ENCODE measurements at places on chromosomes 16 and 17.

DNA sequence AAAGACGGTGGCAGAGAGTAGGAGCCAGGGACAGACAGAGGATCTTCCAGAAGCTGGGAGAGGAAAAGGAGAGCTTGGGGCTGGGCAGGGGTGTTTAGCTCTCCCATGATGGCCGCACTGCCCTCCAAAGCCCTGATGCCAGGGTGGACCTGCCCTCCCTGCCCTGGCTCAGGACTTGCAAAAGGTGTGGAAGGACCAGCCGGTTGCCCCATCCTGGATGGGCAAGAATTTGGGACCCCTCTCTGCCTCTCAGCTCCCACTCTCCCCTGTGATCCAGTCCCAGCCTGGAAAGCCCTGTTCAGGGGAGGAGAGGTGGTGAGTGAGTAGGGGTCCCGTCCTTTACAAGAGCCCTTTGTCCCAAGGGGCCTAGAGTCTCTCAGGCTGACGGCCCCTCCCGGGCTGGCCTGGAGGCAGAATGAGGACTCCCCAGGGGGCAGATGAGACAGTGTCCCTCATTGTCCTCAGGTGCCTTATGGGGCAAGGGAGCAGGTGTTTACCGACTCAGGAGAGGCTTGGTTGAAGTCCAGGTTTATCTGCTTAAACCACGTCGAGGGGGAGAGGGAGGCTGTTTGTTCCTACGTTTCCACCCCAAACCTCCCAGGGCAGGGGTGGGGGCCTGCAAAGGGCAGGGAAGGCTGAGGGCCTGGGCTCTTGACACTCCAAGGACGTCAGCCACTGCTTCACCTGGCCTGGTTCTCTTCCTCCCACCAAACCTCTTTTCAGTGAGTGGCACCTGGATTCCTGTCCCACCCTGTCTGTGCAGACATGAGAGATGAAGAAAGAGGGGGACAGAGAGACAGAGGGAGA, 19.3 kb upstream of the ITGA3 start:
- DNase-seq, result no peak

- no peak for DNase-seq
These were observed 347.2 kb downstream of the SOX9 start for GRCh38 chr17:72467841-72468653.

- DNase-seq, result no peak
These were observed 149.3 kb downstream of the CLEC16A start for GRCh38 chr16:11093572-11094074.

- no peak for DNase-seq
These were observed 63.2 kb upstream of the TRAP1 start for GRCh38 chr16:3780570-3780969.

DNA sequence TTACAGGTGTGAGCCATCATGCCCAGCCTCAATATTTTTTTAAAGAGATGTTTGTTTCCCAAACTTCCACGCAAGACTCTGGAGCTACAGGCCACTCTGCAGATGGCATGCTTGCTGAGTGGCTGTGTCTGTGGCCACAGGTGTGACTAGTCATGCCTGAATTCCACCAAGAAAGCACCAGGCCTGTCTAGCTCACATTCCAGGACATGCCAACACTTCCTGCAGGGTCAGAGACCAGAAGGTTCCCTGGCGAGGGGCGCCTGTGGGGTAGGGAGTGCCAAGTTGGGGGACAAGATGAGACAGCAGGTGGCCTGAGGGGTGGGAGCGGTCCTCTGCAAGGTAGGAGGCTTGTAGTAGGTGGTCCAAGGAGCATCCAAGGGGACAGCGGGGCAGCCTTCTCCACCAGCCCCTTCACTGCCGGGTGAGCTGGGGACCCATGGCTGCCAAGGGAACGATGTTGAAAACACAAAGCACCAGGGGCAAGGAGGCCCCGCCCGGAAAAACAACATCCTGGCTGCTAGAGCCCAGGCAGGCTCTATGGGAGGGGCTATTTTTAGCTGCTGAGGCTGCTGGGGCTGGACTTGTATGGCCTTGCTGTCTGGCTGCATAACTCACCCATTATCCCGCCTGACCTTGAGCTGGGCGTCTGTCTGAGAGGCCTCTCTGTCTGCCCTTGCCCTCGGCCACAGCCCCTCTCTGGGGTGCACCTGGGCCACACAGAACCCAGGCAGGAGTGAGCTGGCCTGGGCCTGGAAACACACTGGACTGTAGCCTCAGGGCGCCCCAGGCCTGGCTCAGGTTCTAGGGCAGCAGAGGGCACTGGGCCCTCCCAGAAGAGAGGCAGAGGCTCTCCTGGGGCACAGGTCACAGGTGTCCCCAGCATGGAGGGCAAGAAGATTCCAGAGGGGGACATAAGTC, 5.7 kb downstream of the TRIM47 start:
- DNase-seq, result no peak

DNA sequence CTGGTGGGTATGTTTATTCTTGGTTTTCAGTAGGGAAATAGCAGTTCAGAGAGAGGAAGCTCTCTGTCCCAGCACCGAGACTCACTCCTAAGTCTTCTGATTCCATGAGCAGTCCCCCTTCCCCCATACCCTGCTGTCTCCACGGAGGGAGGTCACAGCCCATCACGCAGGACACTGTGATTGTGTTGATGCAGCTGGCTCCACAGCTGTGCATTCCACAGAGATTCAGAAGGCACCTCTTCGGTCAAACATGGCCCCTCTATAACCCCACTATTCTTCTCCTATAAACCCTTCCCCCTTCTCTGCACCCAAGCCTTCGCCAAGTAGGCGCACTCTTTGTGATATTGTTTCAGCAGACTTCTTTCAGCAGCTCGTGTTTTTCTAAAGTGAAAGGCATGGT, 104.3 kb upstream of the HLF start:
- no peak for DNase-seq

DNA sequence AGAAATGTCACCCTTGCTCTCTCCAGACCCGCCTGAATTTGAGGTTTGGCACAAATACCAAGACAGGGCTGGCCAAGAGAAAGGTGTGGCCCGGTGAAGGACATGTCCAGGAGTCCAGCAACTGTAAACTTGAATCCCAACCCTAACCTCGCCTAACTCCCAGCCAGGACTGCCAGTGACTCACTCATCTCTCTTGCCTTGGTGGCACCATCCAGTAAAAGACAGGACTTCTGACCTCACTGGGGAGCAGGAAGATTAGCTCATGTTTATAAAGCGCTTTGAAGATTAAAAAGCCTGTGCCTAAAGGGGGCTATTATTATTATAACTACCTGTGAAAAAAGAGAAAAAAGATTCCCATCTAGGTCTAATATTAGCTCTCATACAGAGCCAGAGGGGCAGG, 335.3 kb downstream of the SOX9 start:
- no peak for DNase-seq

- no peak for DNase-seq
These were observed at the start of gene TNK1 for GRCh38 chr17:7380855-7381683. TNK1 (plus strand) TSS chr17:7381089; CDS start chr17:7382927, 1,838 bp downstream.

DNA sequence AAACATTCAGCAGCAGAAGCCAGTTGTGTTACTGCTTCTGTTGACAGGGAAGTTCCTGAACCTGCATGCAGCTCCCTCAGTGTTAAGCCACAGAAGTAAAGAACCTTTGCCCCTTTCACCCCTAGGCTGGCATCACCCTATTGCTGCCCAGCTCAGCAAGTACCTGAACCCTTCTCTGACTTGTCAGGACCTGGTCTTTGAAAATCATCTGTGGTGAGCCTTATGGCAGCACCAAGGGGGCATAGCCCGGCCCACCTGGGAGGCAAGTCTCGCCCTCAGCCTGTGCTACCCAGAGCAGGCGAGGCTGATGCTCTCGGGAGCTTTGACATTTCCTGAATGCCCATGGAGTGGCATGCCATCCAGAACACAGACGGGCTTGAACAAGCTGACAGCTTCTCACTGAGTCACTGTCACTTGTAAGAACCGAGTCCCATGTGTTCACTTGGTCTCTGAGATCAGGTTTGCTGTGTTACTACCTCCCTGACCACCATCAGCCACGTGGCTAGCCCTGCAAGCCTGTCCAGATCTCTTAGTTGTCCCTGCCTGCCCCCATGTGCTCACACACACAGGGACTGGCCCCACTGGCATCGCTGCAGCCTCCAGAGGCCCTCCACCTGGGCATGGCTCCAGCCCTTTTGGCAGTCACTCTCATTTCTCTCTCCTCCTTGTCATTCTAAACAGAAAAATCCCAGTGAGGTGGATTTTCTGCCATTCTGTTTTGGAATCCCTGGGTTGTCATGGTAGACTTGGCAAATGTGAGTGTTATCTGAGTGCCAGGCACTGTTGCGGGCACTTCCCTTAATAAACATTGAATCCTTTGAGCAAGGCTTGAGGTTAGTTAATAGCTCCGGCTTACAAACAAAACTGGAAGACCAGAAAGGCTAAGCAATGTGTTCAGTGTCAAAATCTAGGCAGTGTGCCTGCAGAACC, 2.9 kb upstream of the CARMIL2 start:
- DNase-seq, result no peak

- no peak for DNase-seq
These were observed 65.9 kb upstream of the SDK2 start for GRCh38 chr17:73710095-73710592.

DNA sequence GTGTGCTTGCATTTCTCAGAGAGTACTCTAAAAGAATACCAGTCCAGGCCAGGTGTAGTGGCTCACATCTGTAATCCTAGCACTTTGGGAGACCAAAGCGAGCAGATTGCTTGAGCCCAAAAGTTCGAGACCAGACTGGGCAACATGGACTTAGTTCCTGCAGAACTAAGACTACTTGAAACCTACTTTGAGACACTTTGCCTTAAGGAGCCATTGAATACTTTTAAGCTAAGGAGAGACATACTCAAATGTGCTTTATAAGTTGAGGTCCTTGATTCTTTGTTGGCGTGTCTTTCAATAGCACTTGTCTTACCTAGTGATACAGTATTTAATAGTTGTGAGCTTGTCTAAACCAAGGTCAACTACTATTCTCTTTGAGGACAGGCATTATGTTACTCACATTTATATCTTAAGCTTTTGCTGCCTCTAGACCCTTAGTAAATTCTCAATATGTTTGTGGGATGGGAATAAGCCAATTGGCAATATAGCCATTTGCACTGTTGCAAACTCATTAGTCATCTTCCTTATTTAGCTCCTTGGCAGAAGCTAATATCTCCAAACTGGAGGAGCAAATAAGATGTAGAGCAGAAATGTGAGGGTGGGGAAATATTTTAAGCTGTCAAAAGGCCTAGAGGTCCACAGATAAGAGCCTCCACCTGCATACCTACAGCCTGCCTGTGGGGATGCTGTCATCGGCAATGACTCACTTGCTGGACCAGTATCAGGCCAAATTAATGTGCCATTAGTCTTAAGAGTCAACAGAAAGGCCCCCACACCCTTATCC, 16.3 kb downstream of the SCPEP1 start:
- DNase-seq, result no peak

- DNase-seq, result no peak
These were observed 9.9 kb upstream of the WFIKKN1 start for GRCh38 chr16:620700-621525.

DNA sequence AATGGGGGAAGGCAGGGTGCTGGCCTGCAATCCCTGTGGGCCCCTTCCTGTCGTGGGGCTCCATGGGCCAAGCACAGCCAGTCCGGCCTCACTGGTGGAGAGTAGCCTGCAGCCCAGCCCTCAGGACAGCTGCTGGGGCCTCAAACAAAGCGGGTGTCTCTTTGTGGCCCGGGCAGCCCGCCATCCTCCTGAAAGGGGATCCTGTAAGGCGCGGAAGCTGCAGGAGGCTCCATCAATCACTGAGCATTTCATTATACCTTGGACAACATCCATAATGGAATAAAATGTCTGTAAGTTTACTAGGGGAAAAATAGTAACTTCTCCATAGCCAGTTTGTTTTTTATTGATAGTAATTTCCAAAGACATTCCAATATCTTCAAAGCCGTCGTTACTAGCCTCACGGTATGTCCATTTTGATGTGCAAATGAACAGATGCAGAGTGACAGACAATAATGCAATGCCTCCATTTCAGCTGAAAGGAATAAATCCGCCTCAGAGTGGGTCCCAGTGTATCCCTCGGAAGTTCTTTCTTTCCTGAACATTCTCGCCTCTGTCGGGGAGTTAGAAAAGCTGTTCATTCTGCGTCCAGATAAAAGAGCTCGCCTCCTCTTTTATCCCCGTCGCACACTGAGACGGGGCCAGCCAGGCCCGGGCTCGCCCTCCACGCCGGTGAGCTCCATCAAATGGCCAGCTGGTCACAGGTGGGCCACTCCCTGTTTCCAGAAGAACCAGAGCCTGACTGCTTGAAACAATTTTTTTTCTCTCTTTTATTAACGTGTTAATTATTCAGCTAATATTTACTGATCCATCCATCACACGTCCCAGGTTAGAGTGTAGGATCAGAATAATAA, 14.4 kb downstream of the WSCD1 start:
- DNase-seq, result no peak

DNA sequence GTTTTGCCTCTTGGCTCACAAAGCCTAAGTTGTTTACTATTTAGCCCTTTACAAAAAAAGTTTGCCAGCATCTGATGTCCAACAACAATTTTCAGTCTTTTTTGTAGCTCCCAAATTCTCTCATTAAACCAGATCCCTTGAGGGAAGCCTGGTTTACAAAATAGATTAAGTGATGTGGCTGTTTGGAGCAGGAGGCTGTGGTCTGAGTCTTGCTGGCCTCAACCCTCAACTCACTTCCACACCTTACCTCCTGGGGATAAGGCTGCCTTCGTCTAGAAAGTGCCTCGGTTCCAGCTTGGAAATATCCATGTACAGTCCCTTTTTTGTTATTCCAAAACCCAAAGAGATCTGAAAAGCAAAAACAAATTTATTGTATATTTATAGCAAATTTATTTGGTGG, 138.4 kb downstream of the WWOX start:
- no peak for DNase-seq

- DNase-seq, result no peak
These were observed 132.2 kb upstream of the MPHOSPH6 start for GRCh38 chr16:82302042-82302727.

GRCh38 chr17:61251939-61252865, 147.4 kb upstream of the TBX2 start:
- peak; percentile 18 for DNase-seq

- no peak for DNase-seq
These were observed 10.4 kb upstream of the CHD3 start for GRCh38 chr17:7878234-7878633.

- no peak for DNase-seq
These were observed 46.7 kb downstream of the USP32 start for GRCh38 chr17:60345233-60345632.

GRCh38 chr16:49467540-49468372, 94.2 kb downstream of the C16orf78 start:
- no peak for DNase-seq
